AG04449 (cell line): ENCODE measurements at places on chromosomes 12 and 14.

- DNase-seq: no peak
These were observed 14.1 kb downstream of the ITGA7 start for GRCh38 chr12:55693323-55694187.

DNA sequence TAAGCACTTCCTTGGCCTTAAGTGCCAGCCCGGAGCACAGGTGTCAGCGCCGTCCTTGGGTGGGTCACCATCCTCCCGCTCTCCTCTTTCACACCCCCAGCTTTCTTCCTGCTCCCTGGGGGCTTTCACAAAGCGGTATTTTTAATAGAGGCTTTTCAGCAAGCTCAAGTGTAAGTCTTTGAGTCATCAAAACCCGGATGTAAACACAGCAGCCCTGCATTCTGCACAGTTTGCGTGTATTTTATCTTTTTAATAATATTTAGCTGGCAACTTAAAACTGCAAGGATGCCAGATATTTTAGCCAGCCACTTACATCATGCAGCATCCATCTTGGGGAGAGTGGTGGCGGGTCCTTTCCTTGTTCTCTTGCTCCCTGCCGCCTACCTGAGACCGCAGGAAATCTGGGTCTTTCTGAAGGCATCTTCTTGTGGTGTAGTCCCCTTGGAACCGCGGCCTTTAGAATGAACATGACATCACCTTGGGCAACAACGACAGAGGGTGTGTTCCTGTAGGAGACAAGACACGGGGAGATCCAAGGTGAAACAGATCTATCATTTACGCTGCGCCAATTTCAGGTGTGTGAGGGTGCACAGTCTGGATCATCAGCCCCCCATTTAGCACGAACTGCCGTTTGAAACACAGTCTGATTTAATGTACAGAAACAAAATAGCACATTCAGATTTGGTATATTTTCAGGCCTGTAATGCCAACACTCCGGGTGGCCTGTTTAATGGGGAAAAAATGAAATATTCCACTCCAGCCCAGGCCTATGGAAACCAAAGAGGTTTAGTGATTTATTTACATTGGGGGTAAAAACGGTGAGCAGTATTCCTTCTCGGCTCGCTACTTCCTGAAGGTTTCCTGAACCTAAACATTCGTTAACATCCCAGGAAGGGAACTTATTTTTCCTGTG is 12.5 kb upstream of the IRF2BPL start:
- DNase-seq: no peak

DNA sequence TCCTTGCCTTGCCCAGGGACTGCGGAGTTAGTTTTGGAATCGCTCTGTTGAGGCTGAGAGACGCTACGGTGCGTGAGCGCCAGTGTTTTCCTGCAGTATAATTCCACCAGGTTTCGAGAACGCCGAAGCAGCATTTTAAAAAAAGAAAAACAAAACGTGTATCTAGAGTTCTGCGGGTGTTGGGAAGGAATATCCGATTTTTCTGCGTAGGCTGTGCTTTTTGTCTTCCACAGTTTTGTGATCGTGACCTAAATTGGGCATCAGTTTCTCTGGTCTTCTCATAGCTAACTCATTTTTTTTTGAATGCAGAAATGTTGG is 778 bp downstream of the DNM1L start:
- no peak for DNase-seq

GRCh38 chr14:79833781-79834180 is 377.5 kb downstream of the DIO2 start:
- no peak for DNase-seq

GRCh38 chr12:81078469-81079196 is 754 bp downstream of the ACSS3 start:
- DNase-seq: no peak
